ENCODE measurements at places on chromosomes 1 and 21. TPM values are rescaled to one million over a fixed set of nuclear protein-coding genes. Genes with fewer than 3 reads are reported as not detected.

GRCh38 chr1:219954736-219955421, 26.5 kb upstream of the SLC30A10 start:
- H3K4me1 ChIP-seq: no peaks in the 10 kb centered on the region
- peaks cover 8% of the 10 kb centered on the region for H3K27me3 ChIP-seq
- H3K4me3 ChIP-seq: no peak overlapping the region
- no peak for DNase-seq
- no peaks in the 10 kb centered on the region for H3K36me3 ChIP-seq

DNA sequence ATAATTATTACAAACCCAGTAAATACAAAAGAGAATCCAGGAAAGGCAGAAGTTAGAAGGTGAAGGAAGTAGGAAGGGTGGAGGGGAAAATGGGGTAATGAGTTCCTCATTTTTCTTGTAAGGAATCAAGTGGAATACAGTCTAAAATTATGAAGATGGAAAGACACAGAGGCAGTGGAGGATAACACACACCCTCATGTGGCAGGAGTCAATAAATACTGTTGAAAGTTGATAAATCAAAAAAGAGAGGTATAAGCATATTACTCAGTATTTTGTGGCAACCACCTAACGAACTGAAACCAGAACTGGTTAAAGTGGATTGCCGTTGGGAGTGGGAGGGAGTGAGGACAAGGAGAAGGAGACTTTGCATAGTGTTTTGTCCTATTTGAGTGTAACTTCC, 78.6 kb upstream of the SLC44A3 start:
- no peaks in the 10 kb centered on the region for H3K4me1 ChIP-seq
- no peak for DNase-seq
- no peak overlapping the region for H3K4me3 ChIP-seq
- H3K36me3 ChIP-seq: no peaks in the 10 kb centered on the region

GRCh38 chr1:216702170-216702569, 21.1 kb downstream of the ESRRG start:
- no peak overlapping the region for H3K4me3 ChIP-seq
- H3K27ac ChIP-seq: no peak overlapping the region
- no peaks in the 10 kb centered on the region for H3K36me3 ChIP-seq
- H3K27me3 ChIP-seq: no peaks in the 10 kb centered on the region
- no peaks in the 10 kb centered on the region for H3K4me1 ChIP-seq

DNA sequence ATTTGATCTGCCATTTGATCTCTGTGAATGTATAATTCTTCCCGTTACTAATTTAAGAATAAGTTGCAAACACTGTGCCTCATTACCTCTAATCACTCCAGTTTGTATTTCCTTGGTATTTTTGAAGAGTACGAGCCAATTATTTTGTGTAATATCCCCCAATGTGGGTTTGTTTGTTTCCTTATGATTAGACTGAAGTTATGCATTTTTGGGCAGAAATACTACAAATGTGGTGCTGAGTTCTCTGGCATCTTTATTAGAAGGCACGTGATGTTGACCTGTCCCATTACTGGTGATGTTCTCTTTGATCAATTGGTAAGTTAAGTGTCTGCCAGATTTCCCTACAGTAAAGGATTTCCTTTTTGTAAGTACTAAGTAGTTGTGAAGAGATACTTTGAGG, 10.3 kb downstream of the MIXL1 start:
- H3K4me1 ChIP-seq: no peaks in the 10 kb centered on the region
- H3K36me3 ChIP-seq: peaks cover 23% of the 10 kb centered on the region
- no peaks in the 10 kb centered on the region for H3K27me3 ChIP-seq
- H3K4me3 ChIP-seq: no peak overlapping the region
- DNase-seq: no peak
- H3K27ac ChIP-seq: no peak overlapping the region

DNA sequence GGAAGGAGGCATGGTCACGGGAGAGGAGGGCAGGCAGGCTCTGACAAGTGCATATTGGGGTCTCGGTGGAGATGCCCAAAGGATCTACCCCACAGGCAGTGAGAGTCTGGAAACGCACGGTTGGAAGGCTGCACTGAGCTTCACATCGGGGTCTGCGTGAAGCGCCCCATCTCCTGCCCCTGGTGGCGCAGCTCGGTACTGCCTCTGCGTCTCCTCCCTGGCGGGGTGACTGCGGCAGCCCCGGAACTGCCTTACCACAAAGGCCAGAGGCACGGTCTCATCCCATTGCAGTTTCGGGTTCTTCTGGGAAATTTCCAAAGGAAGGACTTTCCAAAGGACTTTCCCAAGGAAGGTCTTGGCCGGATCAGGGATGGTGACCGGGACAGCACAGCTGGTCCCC, 69.2 kb upstream of the AJAP1 start:
- peaks cover 4% of the 10 kb centered on the region for H3K4me1 ChIP-seq
- H3K4me3 ChIP-seq: no peak overlapping the region
- H3K27ac ChIP-seq: no peak overlapping the region
- H3K36me3 ChIP-seq: no peaks in the 10 kb centered on the region

DNA sequence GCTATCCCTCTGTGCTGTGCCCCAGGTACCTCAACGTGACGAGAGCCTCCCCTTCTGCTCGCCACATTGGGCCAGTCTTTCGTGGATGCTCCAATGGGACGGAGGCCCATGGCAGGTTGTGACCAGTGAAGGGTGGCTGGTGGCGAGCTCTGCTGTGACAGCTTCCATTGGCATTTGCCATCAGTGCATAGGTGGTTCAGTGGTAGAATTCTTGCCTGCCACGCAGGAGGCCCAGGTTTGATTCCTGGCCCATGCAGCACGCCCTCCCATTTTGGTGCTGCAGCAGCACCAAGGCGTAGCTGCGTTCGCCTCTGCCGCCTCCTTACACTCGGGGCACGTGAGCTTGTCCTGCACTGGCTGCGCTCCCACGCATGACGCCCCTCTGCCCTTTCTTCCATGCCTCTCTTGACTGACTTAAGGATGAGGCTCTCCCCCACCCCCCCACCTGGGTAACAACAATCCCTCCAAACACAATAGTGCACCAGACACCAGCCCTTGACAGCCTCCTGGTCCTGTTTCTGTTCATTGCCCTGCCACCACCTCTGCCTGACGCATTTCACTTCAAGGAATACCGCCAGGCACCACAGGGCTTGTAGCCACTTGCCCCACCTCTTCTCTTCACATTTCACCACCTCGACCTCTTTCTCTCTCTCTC, 24.7 kb upstream of the FCGR2A start:
- no peaks in the 10 kb centered on the region for H3K36me3 ChIP-seq
- no peak for DNase-seq
- no peak overlapping the region for H3K27ac ChIP-seq
- H3K27me3 ChIP-seq: peaks cover 18% of the 10 kb centered on the region
- H3K4me3 ChIP-seq: no peak overlapping the region

DNA sequence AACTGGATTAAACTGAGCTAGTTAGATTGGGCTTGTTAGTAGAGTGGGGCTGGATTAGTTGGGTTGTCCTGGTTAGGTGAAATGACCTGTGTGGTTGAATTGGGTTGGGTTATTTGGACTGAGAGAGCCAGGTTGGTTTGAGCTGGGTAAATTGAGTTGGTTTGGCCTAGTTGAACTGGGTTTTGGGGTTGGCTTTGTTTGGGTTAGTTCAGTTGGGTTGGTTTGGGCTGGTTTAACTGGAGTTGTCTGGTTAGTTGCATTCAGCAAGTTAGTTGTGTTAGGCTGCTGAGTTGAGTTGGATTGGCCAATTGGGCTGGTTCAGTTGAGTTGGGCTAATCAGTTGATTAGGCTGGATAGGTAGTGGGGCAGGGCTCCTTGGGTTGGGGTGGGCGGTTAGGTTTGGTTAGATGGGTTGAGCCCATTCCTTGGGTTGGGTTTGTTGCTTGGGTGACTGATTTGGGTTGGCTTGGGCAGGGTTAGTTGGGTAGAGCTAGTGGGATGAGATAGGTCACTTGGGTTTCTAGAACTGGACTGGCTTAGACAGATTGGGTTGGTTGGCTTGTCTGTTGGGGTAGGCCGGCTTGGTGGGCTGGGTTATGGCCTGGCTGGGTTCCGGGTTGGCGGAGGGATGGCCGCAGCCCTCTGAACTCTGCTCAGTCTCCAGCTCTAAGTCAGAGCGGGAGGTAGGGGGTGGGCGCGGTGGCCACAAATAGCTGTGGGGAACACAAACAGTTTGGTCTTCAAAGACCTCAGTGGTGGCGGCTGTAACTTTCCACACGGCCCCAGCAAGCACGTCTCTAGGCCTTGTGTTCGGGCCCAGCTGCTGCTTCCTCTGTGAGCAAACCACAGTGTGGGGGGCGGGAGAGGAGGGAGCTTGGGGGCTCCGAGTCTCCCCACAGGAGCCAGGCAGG, 67.2 kb upstream of the RUNX3 start:
- H3K4me1 ChIP-seq: peaks cover 91% of the 10 kb centered on the region
- no peaks in the 10 kb centered on the region for H3K27me3 ChIP-seq
- DNase-seq: peak; percentile 62
- peak overlapping the region; percentile 59 for H3K4me3 ChIP-seq
- peak overlapping the region; percentile 98 for H3K27ac ChIP-seq

DNA sequence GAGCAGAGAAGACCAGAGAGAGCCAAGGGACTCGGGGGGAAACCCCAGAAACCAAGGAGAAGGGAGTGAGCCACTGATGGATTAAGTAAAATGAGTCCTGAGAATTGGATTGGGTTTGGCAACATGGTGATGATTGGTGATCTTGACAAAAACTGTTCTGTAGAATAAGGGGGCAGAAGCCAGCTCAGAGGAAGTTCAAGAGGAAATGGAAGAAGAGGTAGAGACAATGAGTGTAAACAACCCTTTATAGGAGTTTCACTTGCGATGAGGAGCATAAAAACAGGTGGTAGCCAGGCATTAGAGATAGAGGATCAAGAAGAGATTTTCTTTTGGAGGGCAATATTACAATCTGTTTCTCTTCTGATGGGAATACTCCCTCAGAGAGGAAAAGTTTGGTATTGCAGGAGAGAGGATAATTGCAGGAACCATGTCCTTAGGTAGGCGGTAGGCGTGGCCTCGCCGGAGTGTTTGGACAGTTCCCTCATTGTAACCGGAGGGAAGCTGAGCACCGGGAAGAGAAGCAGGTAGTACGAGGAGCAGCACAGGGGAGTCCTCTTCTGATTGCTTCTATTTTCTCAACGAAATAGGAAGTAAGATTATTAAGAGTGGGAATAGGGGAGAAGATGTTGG, 68.4 kb upstream of the TENT5C start:
- no peak for DNase-seq
- H3K36me3 ChIP-seq: no peaks in the 10 kb centered on the region
- H3K27me3 ChIP-seq: no peaks in the 10 kb centered on the region
- H3K4me3 ChIP-seq: no peak overlapping the region

The CENPL gene
- total RNA-seq: 16.6 TPM

All from naive thymus-derived CD8-positive, alpha-beta T cell (primary cell).